ENCODE measurements at places on chromosomes 12 and 14. TPM values are rescaled to one million over a fixed set of nuclear protein-coding genes. Genes with fewer than 3 reads are reported as not detected.

The EXOC5 gene
- total RNA-seq, result 124 TPM

The INHBC gene
- not detected for total RNA-seq

The ZC2HC1C gene
- 2.5 TPM for total RNA-seq

The PAPLN gene
- total RNA-seq, result 7.0 TPM

The C3AR1 gene
- total RNA-seq, result 2.0 TPM

The FOXN4 gene
- total RNA-seq, result 3.4 TPM

The TMEM253 gene
- total RNA-seq, result not detected

The PARPBP gene
- 10.6 TPM for total RNA-seq

The TRHDE gene
- 23.5 TPM for total RNA-seq

The DCD gene
- not detected for total RNA-seq

The PNP gene
- 14.8 TPM for total RNA-seq

The IRAK4 gene
- total RNA-seq, result 25.1 TPM

The HNF1A gene
- 0.16 TPM for total RNA-seq

The TAC3 gene
- 0.93 TPM for total RNA-seq

The ADSS1 gene
- 17.1 TPM for total RNA-seq

The PTPRB gene
- 29.7 TPM for total RNA-seq

The LRP1 gene
- total RNA-seq, result 254 TPM

The SYNE3 gene
- total RNA-seq, result 10.5 TPM

The TDP1 gene
- total RNA-seq, result 39.7 TPM

The TAS2R14 gene
- total RNA-seq, result 21.2 TPM

The PCED1B gene
- 0.82 TPM for total RNA-seq

The DHRS7 gene
- 66.3 TPM for total RNA-seq

The CAPZA3 gene
- total RNA-seq, result not detected

The KRT4 gene
- total RNA-seq, result 73.4 TPM

The SLC15A5 gene
- total RNA-seq, result not detected

The ITGA7 gene
- 54.5 TPM for total RNA-seq

The EPYC gene
- total RNA-seq, result not detected

The RNFT2 gene
- 23.0 TPM for total RNA-seq

The CLBA1 gene
- total RNA-seq, result 9.3 TPM
